ENCODE measurements at places on chromosomes 11 and 22. TPM values are rescaled to one million over a fixed set of nuclear protein-coding genes. Genes with fewer than 3 reads are reported as not detected.
A peak's percentile ranks its signal among the peaks of the same experiment; 100 is the strongest.

Gene DUSP8
- polyA plus RNA-seq: 0.17 TPM

Gene TRPM5
- polyA plus RNA-seq: not detected

- no peak overlapping the region for H3K27ac ChIP-seq
- no peaks in the 10 kb centered on the region for H3K36me3 ChIP-seq
- no peak for DNase-seq
- H3K4me3 ChIP-seq: no peak overlapping the region
Observed at GRCh38 chr11:12979928-12980689, 29.0 kb upstream of the RASSF10 start.

DNA sequence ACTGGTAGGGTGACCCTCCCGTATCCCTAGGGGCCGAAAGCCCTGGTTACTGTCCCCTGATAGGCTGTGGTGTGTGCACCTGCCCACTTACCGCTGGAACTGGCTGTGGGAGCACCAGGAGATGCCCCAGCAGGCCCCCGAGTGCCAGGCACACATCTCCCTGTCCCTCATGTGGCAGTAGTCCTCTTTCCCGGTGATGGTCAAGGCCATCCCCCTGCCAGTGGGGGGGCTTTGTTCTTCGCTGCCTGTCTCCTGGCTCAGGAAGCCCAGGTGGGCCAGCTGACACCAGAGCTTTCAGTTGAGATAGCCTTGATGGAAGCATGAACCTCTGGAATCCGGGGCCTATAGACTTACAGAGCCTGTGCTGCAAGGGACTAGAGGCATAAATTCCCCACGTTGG lies 100.5 kb downstream of the MPPED1 start:
- no peaks in the 10 kb centered on the region for H3K36me3 ChIP-seq
- peak; percentile 38 for DNase-seq
- no peaks in the 10 kb centered on the region for H3K27me3 ChIP-seq

DNA sequence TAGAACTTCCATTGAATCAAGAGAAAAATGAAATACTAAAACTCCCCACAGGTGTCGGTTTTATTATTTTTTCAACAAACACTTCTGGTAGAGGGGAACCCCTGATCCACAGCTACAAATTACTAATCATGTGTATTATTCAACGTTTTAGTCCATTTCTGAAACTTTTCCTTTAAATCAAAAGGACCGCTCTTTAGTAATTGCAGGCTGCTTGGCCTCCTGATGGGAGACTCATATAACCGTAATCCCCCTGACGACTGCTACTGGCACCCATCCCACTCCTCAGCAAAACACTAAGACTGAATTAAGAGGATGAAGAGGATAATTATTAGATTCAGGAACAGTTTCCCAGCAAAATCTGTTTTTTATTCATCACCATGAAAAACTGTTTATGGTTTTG lies 46.4 kb downstream of the PAX6 start:
- H3K27ac ChIP-seq: no peak overlapping the region
- H3K4me1 ChIP-seq: no peaks in the 10 kb centered on the region
- H3K4me3 ChIP-seq: no peak overlapping the region

GRCh38 chr22:41598081-41598480 lies 8.4 kb upstream of the PMM1 start:
- H3K36me3 ChIP-seq: no peaks in the 10 kb centered on the region
- H3K4me1 ChIP-seq: peaks cover 6% of the 10 kb centered on the region
- H3K27ac ChIP-seq: no peak overlapping the region
- no peak for DNase-seq

- H3K27ac ChIP-seq: no peak overlapping the region
- no peaks in the 10 kb centered on the region for H3K36me3 ChIP-seq
- DNase-seq: no peak
- H3K4me1 ChIP-seq: no peaks in the 10 kb centered on the region
Observed at GRCh38 chr22:19645391-19645790, 68.9 kb upstream of the SEPTIN5 start.

DNA sequence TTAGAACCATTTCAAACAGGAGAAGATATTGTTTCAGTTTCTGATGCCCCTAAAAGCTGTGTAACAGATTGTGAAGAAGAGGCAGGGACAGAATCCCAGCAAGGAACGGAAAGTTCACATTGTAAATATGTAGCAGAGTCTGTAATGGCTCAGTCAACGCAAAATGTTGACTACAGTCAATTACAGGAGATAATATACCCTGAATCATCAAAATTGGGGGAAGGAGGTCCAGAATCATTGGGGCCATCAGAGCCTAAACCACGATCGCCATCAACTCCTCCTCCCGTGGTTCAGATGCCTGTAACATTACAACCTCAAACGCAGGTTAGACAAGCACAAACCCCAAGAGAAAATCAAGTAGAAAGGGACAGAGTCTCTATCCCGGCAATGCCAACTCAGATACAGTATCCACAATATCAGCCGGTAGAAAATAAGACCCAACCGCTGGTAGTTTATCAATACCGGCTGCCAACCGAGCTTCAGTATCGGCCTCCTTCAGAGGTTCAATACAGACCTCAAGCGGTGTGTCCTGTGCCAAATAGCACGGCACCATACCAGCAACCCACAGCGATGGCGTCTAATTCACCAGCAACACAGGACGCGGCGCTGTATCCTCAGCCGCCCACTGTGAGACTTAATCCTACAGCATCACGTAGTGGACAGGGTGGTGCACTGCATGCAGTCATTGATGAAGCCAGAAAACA lies 40.8 kb downstream of the IGLL1 start:
- no peaks in the 10 kb centered on the region for H3K27me3 ChIP-seq
- DNase-seq: peak; percentile 85
- no peaks in the 10 kb centered on the region for H3K36me3 ChIP-seq
- peak overlapping the region; percentile 22 for H3K4me3 ChIP-seq
- H3K27ac ChIP-seq: peak overlapping the region; percentile 83

Gene PRODH
- polyA plus RNA-seq: not detected

Gene OR56A1
- not detected for polyA plus RNA-seq

Gene CKAP5
- 10.7 TPM for polyA plus RNA-seq

Gene IFTAP
- 4.7 TPM for polyA plus RNA-seq

GRCh38 chr11:33362051-33362910 lies 105.1 kb downstream of the HIPK3 start:
- DNase-seq: peak; percentile 40
- no peak overlapping the region for H3K27ac ChIP-seq
- H3K36me3 ChIP-seq: no peaks in the 10 kb centered on the region

DNA sequence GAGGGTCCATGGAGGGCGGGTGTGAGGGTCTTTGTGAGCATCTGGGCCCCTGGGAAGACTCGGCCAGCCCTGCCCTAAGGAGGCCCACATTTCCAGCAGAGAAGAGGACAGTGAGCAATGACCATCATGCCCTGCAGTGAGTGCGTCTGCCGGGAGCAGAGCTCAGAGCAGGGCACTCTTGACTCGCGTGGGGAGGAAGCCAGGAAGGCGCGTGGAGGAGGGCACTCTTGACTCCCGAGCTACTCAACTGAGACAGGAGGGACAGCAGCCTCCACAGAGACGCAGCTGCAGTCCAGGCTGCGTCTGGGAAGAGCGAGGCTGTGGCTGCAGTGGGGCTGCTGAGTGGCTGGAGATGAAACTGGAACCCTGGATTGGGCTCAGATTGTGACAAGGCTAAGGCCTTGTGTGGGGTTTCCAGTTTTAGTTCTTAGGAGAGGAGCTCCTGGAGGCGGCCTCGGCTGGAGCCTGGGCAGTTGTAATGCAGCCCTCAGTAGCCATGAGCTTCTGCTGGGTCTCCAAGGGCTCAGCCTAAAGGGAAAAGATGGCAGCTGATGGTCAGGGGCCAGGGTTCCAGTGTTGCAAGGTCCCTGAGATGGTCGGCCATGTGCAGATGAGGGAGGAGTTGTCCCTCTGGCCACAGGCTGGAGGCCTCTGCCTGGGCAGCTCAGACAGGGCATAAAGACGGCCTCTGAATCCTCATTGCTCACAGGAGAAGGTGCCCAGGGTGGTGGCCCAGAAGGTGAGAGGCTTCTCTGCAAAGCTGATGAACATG lies 264.7 kb upstream of the B3GAT1 start:
- no peaks in the 10 kb centered on the region for H3K36me3 ChIP-seq
- H3K27me3 ChIP-seq: peaks cover 6% of the 10 kb centered on the region

Gene MISFA
- polyA plus RNA-seq: not detected

Gene SERHL2
- polyA plus RNA-seq: 0.43 TPM

DNA sequence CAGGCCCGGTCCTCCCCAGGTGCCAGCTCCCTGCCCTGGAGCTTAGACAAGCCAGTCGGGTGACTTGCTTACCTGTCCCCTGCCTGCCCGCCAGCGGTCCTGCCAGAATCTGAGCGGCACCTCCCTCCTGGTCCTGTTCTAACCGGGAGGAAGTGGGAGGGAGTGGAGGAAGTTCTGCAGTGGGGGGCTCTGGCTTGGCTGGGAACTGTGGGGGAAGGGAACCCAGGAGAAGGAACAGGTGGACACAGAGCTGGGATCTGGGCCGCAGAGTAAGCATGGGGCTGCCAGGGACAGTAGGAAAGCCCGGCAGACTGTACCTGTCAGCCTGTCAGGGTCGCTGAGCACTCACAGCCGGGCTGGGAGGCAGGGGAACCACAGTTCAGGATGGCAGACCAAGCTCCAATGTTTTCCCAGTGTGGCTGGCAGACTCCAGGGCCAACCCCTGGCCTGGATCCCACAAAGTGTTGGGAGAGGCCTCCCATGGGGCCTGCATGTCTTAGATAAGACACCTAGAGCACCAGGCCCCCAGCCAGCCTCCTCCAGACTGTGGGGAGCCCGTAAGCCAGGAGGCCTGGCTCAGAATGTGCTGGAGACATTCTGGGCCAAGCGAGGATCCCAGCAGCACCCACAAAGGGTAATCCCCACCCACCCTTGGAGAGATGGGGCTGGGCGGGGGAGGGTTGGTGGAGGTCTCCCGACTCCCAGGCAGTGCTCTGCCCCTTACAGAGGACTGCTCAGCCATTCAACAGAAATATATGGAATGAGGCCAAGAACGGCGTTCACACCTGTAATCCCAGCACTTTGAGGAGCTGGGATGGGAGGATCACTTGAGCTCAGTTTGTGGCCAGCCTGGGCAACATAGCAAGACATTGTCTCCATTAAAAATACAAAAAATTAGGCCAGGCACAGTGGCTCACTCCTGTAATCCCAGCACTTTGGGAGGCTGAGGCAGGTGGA lies 2.3 kb downstream of the CYB5R3 start:
- peak overlapping the region; percentile 96 for H3K4me3 ChIP-seq
- H3K27ac ChIP-seq: peak overlapping the region; percentile 88

DNA sequence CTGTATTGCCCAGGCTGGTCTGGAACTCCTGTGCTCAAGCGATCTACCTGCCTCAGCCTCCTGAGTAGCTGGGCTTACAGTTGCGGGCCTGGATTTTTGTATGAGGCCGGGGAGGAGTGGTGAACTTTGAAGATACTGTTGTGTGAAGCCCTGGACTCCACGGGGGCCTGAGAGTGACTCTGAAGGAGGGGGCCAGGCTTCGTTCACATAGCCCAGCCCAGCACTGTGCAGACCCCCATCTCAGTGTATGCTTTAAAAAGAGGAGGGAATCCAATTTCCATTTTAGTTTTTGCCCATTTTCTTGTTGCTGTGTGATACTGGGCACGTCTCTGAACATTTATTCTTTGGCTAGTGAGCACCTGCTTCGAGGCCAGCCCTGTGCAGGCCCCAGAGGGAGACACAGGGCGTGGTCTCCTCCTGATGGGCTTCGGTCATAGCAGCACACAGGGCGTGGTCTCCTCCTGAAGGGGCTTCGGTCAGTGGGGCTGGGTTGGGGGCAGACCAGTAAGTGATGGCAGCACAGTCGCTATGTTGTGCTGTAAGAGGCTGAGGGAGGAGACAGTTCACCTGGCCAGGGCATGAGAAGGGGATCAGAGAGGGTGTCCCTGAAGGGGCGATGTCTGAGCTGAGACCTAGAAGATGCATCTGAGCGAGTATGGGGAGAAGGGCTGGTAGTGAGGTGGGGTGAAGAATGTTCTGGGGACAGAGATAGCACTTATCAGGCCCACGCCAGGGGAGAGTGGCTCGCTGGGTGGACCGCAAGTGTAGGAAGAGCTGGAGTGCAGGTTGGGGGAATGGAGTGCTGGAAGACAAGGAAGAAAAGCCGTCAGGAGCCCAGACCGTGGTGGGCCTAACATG lies 14.0 kb downstream of the SAMM50 start:
- H3K36me3 ChIP-seq: peaks cover 9% of the 10 kb centered on the region
- no peak for DNase-seq
- H3K4me1 ChIP-seq: no peaks in the 10 kb centered on the region
- no peaks in the 10 kb centered on the region for H3K27me3 ChIP-seq
- H3K27ac ChIP-seq: no peak overlapping the region
- H3K4me3 ChIP-seq: no peak overlapping the region

GRCh38 chr11:1255151-1255550 lies 32.3 kb downstream of the MUC5B start:
- DNase-seq: no peak
- peaks cover 2% of the 10 kb centered on the region for H3K27me3 ChIP-seq
- H3K27ac ChIP-seq: no peak overlapping the region
- no peaks in the 10 kb centered on the region for H3K4me1 ChIP-seq
- H3K4me3 ChIP-seq: no peak overlapping the region

GRCh38 chr11:133078591-133079404 lies 453.5 kb downstream of the OPCML start:
- no peak overlapping the region for H3K4me3 ChIP-seq
- no peak overlapping the region for H3K27ac ChIP-seq

DNA sequence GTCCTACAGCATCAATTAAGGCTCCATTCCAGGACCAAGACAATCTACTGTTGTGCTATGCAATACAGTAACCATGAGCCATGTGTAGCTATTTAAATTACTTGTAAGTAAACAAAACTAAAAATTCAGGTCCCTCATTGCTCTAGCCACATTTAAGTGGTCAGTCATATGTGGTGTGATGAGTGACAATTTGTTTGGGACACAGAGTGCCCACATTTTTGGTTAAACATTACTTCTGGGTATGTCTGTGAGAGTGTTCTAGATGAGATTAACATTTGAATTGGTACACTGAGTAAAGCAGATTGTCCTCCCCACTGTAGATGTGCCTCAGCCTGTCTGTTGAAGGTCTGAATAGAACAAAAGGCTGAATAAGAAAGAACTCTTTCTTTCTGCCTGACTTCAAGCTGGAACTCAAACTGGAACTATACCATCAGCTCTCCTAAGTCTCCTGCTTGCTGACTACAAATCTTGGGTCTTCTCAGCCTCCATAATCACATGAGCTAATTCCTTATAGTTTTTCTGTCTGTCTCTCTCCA lies 15.8 kb downstream of the KBTBD3 start:
- H3K27ac ChIP-seq: no peak overlapping the region
- no peak for DNase-seq
- peaks cover 27% of the 10 kb centered on the region for H3K36me3 ChIP-seq
- no peak overlapping the region for H3K4me3 ChIP-seq
- no peaks in the 10 kb centered on the region for H3K27me3 ChIP-seq

Gene CREB3L1
- not detected for polyA plus RNA-seq

DNA sequence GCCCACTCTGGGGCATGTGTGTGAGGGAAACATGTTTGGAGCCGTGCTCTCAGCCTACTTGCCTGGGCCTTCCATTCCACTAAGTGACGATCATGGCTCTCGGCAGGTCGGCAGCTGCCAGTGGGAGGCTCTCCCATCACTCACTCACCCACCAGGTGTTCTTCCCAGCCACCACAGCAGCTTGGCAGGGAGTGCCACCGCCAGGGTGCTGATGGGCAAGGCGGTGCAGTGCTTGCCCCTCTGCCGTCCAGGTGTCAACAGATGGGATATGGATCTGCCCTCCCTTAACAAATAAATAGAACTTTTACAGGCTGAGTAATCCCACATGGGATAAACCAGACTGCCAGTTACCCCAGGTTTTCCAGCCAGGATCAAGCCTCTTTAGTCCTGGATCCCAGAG lies 205.5 kb upstream of the TMEM45B start:
- no peaks in the 10 kb centered on the region for H3K36me3 ChIP-seq
- H3K4me3 ChIP-seq: no peak overlapping the region
- H3K27me3 ChIP-seq: peaks cover 2% of the 10 kb centered on the region
- no peak for DNase-seq
